ENCODE measurements at places on chromosomes 12 and 14.
A peak's percentile ranks its signal among the peaks of the same experiment; 100 is the strongest.

GRCh38 chr12:105476616-105477015 is 146.1 kb downstream of the C12orf75 start:
- no peak for DNase-seq

DNA sequence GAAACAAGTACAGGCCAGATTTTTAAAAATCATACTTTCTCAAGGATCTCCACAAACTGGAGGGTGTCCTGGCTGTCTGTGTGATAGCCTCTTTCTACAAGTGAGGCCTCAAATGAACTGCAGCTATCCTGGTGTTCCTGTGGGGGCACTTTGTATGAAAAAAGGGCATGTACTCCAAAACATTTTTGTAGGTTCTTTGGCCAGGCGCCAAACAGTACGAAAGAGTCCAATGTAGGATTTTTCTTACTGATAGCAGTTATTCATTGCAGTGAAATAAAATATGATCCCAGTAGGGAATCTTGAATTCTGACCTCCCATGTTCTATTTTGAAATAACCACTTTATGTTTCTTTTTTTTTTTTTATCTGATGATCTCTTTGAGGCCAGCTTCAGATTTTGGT is 381.7 kb downstream of the PAWR start:
- no peak for DNase-seq

- no peak for DNase-seq
Measured at GRCh38 chr12:106276032-106276740, 26.3 kb upstream of the TCP11L2 start.

DNA sequence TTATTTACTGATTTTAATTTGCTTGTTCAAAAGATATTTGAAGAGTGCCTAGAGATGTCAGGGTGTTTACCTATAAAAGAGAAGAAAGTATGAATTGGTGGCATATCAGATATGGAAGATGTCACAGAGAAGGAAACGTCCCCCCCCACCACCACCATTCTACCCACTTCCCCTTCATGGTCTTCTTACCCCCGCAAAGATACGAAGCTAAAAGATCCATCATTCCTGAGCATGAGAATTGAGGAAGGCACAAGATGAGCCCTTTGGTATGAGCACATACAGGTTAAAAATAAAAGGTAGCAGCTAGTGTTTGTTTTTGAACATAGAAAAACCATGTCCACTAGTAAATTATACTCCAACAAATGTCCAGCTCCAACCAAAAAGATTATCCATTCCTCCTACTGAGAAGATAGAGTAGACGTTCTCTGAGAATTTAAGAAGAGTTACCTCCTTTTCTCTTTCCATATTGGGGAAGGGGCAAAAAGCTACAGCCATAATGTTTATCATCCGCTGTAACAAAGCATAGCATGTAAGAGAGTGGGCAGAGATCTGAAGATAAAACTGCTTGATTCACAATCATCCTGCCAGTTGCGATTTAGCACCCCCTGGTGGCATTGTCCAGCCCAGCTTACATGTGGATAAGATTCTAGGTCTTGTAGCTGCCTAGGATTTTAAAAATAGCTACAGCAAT is 29.1 kb downstream of the NFYB start:
- peak; percentile 87 for DNase-seq

DNA sequence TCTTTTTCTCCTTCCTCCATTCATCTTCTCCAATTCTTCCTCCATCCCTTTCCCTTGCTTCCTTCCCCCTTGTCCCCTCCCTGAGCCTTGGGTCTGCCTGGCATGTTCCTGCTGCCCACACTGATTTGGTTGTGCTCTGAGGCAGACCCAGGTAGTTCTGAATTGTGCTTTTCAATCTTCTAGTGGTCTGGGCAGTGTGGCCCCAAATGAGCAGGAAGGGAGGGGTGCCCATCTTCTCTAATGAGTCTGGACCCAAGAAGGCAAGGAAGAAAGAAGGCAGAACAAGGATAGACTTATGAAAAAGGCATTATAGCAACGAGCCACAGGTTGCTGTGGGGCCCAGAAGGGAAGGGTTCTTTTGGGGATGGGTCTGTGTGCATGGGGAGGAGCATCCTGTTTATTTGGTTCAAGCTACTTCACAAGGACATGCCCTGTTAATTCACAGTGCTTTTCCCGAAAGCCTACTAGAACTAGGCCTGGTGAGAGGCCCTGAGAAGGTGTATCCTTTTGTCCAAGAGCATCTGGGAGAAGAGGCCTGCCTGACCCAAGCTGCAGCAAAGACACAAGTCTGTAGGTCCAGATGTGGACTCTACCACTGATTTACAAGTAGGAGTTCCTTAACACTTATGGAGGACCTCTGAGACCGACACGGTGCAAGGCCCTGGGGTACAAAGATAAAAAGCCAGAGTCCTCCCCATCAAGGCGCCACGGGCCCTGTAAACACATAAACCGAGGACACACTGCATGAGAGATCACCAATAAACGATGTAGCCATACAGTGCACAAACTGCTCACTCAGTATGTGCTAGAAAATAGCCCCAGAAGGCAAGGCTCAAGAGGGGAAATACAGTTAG is 1.1 kb upstream of the SUSD6 start:
- no peak for DNase-seq

Measured in activated T-cell treated with anti-CD3 and anti-CD28 coated beads for 4 hours (primary cell).